ENCODE measurements at places on chromosomes 4 and X.

GRCh38 chr4:158208963-158209640 lies 1.2 kb upstream of the TMEM144 start:
- DNase-seq = no peak

DNA sequence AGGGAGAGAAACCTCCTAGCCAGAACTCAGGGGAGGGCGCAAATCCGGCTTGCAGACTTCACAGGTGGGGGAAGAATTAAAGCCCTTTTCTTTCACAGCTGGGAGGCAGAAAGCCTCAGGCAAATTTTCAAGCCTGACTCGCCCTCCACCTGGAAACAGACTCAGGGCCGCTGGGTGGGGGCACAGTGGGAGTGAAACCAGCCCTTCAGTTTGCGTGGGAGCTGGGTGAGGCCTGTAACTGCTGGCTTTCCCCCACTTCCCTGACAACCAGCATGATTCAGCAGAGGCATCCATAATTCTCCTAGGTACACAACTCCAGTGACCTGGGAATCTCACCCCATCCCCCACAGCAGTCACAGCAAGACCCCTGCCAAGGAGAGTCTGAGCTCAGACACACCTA lies 206.9 kb upstream of the INTU start:
- no peak for DNase-seq

DNA sequence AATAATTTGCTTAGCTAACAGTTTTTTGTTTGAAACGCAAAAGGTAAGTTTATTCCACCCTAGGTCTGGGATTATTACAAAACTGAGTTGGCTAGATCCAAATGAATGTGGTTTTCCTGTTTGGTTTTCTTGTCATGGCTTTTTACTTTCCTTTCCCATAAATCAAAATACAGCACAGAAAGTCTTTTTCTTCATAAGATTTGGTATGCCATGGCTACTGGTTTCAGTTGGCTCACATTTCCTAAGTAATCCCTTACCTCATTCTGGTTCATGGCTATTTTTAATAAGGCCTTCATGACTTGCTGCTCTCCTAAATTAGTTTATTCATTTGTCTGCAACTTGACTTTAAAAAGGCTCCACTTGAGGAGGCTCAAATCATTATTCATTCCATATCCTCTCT lies 12.9 kb upstream of the PAK3 start:
- no peak for DNase-seq

DNA sequence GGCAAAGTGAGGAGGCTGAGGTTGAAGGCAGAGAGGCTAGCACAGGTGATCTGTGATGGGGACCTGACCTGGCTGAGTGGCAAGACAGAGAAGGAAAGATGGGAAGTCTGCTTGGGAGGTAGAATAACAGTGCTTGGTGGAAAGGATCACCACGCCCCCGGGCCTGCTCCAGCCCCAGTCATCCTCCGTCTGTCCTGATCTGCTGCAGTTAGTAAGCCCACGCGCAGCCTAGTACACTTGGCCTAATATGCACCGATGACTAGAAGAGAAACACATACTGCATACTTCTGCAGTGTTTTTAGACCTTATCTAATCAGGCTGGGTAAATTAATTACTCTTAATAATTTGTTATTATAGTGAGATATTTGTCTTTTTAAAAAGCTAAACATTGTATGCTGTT lies 103.7 kb upstream of the KLF3 start:
- no peak for DNase-seq

DNA sequence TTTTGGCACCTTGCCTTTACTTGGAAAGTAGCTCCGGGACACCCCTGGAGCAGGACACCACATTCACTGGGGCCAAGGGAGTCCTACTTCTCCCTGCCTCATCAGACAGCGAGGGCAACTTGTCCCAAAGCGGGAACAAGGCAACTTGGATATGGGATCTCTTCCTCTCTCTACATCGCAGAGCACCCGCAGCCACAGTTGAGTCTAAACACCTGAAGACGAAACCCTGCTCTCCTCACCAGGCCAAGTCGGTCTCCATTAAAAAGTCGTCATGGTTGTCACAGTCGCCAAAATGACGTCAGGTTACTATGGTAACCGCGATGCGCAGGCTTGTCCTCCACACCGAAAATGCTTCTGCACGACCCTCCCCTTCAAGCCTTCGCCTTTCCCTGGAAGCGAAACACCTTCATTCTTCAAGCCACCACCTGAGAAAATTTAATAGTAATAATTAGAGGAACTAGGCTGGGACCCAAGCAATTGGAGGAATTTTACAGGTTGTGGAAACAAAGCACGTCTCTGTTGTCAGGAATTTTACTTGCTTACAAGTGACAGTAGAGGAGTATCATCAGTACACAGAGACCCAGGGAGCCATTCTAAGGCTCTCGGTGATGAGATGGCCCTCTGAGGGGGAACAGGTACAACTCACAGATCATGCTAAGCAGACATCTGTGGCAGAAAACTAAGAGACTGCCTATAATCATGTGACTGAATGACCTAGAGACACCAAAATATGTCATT lies 30.5 kb upstream of the TCEAL4 start:
- peak; percentile 43 for DNase-seq

GRCh38 chrX:37684426-37684825 lies 1.2 kb upstream of the XK start:
- no peak for DNase-seq

DNA sequence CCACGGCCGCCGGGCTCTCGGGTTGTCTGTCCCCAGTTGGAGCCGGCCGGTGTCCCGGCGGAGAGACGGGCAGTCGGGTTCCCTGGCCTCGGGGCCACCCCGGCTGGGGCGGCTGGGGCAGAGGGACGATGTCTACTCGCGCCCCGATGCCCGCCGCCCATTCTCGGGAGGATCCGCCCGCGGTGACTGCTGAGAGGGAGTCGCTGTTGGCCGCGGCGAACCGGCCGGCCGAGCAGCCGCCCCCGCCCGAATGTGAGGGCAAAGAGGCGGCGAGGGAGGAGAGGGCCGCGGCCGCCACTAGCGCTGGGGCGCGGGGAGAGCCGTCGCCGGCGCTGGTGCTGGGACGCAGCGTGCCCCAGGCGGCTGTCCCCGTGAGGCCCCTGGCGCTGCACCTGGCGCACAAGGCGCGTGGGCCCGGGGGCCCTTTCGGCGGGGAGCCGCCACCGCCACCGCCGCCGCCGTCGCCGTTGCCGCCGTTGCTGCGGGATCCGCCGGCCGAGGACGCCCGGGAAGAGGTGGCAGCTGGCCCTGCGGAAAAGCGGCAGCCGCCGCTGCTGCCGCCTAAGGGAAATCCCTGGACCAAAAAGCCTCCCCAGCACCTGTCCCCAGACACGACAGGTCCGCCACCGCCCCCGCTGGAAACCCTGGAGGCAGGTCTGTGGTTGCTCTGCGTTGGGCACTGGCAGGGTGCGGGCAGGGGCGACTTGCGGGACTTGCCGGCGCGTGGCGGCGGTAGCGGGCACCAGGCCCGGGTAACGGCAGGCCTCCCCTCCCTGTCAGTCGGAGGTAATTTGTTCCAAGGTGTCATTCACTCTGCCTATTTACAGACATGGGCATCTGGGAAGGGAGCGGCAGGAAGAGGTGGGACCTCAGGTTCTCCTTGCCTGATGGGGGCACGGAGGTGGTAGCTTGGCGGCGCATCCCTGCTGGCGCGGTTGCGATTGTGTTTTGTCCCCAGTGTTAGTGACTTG lies 739 bp downstream of the LARP1B start:
- peak; percentile 41 for DNase-seq

GRCh38 chr4:107997794-107998193 lies 8.1 kb downstream of the HADH start:
- DNase-seq = no peak

- DNase-seq = no peak
Measured at GRCh38 chr4:8648816-8649630, 56.5 kb downstream of the CPZ start.

- DNase-seq = no peak
Measured at GRCh38 chrX:14529290-14529989, at the start of gene GLRA2. GLRA2 (plus strand) TSS chrX:14529536; CDS start chrX:14530058, 522 bp downstream.

DNA sequence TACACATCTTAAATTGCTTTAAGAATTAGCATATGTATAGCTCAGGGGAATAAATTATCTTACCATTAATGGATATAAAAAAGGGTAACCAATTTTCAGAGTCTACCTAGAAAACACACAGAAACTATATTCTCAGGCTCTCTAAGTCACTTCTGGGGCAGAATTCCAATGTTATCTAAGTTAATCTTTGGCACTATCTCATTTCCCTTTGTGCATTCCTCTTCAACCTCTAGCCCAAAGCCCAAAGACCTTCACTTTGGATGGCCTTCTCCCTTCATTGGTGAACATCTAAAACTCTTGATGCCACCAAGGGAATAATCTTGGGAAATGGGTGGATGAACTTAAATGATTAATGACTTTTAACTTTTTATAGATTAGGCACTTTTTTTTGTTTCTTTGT lies 108.3 kb downstream of the APBB2 start:
- DNase-seq = no peak

GRCh38 chrX:42021058-42021457 lies 97.7 kb upstream of the CASK start:
- no peak for DNase-seq

DNA sequence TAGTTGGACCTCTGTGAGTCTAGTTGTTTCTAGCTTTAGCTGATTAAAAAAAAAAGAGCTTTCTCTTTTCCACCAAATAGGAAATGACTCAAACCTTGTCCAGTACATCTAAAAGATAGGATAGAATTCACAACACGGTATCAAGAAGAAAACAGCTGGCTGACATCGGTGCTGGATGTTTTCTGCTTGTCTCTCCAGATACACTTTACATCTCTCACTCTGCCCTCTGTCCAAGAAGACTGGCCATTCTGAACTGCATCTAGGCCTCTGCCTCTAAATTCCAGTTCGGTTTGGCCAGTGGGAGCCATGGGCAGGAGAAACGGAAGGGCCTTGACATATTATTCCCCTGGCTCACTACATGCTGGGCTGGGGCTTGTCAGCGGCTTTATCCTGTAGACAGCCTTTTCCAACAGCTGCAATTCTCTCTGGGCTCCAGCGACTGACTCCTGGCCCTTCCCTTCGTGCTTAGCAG lies 57.3 kb upstream of the SHISA3 start:
- no peak for DNase-seq

GRCh38 chr4:93103042-93103441 lies 725.5 kb upstream of the ATOH1 start:
- DNase-seq = no peak

DNA sequence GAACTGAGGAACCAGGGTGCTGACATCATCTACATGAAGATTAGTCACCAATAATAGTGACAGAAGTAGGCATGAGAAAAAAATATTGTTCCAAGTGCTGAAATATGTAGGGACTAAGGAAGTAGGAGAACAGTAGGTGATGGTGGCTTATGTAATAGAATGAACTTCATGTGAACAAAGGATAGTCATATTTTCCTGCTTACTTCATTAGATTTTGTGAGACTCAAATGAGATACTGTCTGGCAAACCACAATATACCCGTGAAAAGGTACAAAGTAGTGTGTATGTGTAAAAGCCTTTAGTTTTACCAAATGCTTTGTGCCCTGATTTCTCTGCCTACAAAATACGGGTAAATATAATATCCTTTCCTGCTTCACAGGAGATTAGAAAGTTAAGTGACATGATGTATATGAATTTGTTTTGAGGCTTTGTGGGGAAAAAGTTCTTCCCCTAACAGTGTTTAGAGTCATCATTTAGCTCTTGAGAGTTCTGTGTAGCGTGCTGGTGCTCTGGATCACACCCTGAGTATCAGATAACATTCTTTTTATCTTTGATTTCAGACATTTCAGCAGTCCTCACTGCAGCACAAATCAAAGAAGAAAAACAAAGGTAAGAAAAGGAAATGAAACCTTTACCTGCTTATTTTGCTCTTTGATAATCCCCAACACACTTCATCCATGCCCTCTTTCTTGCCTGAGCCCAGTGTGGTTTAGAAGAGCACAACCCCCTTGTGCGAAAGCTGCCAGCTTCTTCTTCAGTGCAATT lies 67.9 kb downstream of the KLHL34 start:
- peak; percentile 4 for DNase-seq

- DNase-seq = no peak
Measured at GRCh38 chr4:69936566-69936965, 5.7 kb downstream of the CSN1S1 start.

- DNase-seq = no peak
Measured at GRCh38 chrX:28910487-28910886, 323.2 kb downstream of the IL1RAPL1 start.

GRCh38 chr4:38109896-38110295 lies 149.7 kb downstream of the PTTG2 start:
- DNase-seq = no peak

DNA sequence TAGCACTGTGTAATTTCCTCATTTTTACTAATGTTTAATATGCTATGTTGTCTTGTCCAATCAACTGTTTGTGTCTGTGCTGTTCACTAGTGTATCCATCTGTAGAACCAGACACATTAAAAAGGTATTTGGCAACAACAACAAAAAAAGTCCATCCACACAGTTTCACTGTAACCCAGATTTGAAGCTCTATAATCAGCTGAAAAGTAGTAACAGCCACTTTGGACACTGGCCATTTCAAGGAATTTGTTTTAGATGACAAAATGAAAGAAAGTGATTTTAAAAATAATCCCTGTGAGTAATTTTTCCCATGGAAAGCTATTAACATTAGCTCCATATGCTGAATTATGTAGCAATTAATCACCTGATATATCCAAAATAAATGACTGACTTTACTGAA lies 2.2 kb upstream of the FBXL5 start:
- no peak for DNase-seq

DNA sequence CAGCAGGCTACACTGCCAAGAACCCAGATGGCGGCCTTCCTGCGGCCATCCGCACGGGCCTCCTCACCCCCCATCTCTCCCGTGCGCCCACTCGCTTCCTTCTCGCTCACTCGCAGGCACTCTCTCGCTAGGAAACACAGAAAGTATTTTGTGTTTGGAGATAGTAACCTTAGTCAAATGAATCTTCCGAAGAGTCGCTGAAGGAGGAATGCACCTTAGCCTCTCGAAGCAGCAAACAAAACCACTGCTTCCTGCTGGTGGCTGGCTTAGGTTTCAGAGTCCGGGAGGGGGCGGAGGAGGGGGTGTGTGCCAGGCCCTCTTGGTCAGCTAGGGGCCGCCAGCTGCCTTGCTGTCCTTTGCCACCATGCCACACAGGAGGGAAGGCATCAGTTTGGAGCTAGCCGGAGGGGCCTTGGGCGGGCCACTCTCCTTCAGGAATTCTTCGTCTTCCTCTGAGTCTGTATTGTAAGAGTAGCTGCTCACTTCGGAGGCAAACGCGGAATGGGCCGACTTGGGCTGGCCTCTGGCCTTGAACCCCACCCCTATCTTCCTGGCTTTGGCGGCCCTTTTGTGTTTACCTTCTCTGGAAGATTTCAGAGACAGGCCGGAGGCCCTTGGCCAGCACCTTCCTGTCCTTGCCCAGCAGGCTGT lies 73.2 kb upstream of the UCP1 start:
- no peak for DNase-seq

GRCh38 chr4:109365939-109366338 lies 63.5 kb upstream of the COL25A1 start:
- DNase-seq = no peak
